Mucosa of descending colon (tissue), 3 donors: ENCODE measurements at places on chromosomes 11 and 22. TPM values are rescaled to one million over a fixed set of nuclear protein-coding genes. Genes with fewer than 3 reads are reported as not detected.

The TMEM126B gene
- total RNA-seq = 38.7 TPM

The CHADL gene
- total RNA-seq = 8.8 TPM

The SCUBE2 gene
- total RNA-seq = 15.9 TPM

The CABP4 gene
- 1.9 TPM for total RNA-seq

The KRTAP5-10 gene
- total RNA-seq = 0.75 TPM
